Activated CD4-positive, alpha-beta memory T cell treated with anti-CD3 and anti-CD28 coated beads for 36 hours (primary cell): ENCODE measurements at places on chromosomes 7 and 10. TPM values are rescaled to one million over a fixed set of nuclear protein-coding genes. Genes with fewer than 3 reads are reported as not detected.

- DNase-seq, result no peak
These were observed 30.7 kb upstream of the ELOVL3 start for GRCh38 chr10:102195296-102195870.

- DNase-seq, result no peak
These were observed 38.9 kb upstream of the KAT6B start for GRCh38 chr10:74787457-74787856.

DNA sequence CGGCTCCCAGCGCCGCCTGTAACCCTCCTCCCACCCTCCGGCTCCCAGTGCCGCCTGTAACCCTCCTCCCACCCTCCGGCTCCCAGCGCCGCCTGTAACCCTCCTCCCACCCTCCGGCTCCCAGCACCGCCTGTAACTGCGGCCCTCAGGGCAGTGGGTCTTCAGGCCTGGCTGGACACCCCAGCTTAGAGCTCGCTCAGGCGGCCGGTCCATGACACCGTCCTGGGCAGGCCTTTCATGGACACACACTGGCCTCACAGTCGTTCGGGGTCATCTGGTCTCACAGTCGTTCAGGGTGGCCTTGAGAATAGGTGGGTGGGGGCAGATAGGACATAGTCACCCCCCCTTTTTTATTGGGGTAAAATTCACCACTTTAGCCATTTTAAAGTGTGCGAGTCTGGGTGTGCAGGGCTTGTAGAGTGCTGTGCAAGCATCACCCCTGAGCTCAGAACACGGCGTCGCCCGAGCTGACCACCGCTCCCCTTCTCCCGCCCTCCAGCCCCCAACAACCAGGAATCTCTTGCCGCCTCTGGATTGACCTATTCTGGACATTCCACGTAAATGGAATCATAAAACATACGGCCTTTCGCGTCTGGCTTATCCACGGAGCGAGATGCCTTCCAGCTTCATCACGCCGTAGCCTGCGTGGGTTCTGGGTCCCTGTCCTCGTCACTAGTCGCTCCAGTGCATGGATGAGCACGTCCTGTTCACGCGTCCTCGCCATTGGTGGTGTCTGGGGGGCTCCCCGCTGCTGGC is 41.1 kb upstream of the CFAP46 start:
- no peak for DNase-seq

- no peak for DNase-seq
These were observed 8.6 kb downstream of the SMIM30 start for GRCh38 chr7:113109718-113110117.

- DNase-seq, result no peak
These were observed 8.5 kb downstream of the SP8 start for GRCh38 chr7:20778063-20778721.

DNA sequence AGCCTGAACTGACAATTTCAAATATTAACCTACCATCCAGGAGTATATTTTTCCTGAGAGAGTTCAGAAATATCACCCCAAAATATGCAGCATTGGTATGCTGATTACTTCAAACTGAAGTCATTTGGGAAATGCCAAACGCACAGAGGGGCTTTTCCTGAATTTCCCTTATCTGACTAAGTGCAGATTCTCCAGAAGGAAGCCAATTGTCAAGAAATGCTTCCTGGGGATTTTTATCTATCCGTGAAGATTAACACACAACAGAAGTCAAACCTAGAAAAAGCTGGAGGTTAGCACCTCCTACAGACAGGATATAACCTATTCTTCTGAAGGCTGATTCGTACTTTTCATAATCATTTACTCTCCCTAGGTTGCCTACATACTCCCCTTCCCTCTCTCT is 91.0 kb downstream of the AKR1D1 start:
- no peak for DNase-seq

DNA sequence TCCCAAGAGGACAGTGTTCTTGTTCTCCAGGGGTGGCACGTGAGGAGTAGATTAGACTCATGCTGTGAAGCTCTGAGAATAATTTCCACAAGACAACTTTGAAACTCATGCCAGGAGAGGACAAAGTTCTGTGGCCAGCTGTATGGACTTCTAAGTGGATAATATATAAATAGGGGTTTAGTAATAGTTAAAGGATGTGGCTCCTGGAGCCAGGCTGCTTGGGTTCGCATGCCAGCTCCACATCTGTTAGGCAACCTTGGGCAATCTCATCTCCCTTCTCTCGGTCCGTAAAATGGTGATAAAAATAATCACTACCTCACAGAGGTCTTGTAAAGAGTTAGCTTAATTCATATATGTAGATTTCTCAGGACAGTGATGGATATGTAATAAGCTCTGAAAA is 35.8 kb downstream of the ACSL5 start:
- no peak for DNase-seq

DNA sequence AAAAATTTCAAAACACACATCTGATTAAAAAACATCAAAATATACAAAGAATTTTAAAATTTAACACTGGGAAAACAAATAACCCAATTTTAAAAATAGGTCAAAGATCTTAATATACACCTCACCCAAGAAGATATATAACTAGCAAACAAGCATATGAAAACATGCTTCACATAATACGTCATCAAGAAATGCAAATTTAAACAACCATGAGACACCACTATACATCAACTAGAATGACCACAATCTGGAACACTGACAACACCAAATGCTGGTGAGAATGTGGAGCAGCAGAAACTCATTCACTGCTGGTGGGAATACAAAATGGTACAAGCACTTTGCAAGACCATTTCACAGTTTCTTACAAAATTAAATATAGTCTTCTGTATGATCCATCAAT is 498.4 kb downstream of the IPMK start:
- no peak for DNase-seq

HOXA10 gene
- not detected for total RNA-seq
